Activated T-cell treated with anti-CD3 and anti-CD28 coated beads, Interleukin-2, amount 50 U/mL, for 1 hour (primary cell): ENCODE measurements at places on chromosomes 12 and 14.

- no peak for DNase-seq
These were observed 9.7 kb upstream of the TBPL2 start for GRCh38 chr14:55450124-55450523.

GRCh38 chr12:122099280-122099749, 20.8 kb downstream of the MLXIP start:
- no peak for DNase-seq

- no peak for DNase-seq
These were observed 256.3 kb upstream of the SFSWAP start for GRCh38 chr12:131454418-131455217.

- DNase-seq, result no peak
These were observed 28.0 kb downstream of the ERH start for GRCh38 chr14:69370061-69370460.

DNA sequence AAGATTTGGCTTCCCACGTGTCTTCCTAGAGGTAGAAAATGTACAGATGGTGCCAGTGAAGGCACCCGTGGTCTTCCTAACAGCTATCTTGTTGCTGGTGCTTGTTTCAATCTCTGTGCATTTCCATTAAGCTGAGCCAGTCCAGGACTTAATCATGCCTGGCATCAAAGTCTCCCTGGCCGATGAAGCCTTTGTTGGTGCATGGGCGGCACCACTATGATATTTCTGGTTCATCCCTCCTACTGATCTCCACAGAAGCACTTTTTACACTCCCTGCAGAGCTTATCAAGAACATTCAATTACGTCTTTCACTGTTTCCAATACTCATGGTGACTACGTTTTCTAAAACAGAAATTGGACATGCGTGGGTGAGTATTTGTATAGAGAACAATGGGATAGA, 128.4 kb downstream of the TTC8 start:
- no peak for DNase-seq

DNA sequence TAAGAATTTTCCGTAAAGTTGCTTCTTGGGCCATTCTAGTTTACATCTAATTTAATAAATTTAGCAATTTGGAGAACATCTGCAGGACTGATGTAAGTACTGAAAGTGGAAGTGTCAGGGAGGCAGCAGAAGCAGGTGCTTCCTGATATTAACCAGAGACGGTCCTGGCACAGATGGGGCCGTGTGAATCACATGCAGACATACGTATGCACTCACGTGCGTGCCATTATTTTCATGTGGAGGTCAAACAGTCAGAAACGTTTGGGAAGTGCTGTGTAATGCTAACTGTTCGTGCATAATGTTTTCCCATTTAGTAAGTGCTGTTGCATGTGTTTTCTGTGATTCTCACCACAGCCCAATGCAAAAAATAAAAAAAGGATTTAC, 87.8 kb upstream of the DYNC1H1 start:
- peak; percentile 60 for DNase-seq

DNA sequence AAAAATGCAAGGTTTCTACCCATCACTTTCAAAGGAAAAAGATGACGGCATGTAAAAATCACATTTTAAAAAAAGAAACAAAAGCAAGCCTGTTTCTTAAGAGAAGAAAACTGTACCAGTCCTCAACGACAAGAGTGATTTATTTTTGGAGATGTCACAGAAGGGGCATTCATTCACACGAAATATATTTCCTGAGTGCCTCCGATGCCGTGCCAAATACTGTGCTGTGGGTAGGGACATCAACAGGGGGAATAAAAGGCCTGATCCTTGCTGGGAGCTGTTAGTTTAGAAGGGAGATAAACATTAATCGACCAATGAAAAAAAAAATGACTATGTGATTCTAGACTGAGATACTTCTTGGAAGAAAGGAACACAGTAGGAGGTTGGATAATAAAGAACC, 297.5 kb upstream of the SOX5 start:
- DNase-seq, result no peak

GRCh38 chr12:5514545-5514944, 82.6 kb downstream of the NTF3 start:
- no peak for DNase-seq

GRCh38 chr12:54201001-54201794, 12.4 kb upstream of the SMUG1 start:
- peak; percentile 72 for DNase-seq

- no peak for DNase-seq
These were observed 2.4 kb upstream of the RARG start for GRCh38 chr12:53234271-53234914.

DNA sequence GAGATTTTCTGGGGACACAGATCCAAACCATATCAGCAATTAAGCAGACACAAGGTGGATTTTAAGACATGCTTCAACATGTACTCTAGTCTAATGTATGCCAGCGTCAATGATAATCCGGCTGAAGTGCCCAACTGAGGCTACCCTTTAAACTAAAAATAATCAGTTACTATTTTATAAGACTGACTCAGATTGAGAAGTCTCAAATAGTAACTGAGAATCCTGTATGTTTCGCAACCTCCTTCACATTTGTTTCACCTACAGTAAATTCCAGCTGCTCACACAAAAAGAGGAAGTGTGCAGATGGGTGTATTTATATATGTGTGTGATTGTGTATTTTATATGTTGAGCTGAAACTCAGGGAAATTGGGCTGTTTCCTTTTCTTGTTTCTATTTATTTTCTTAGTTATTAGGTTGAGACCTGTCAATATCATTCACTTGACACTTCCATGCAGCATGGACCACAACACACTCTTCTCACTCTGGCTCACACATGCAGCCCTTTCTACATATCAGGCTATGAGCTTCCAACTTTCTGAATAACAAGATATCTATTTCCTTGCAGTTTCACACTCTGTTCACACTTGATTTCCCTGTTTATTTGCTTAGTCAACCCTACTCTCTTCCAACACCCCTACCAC, 1224.9 kb upstream of the TMEM132C start:
- no peak for DNase-seq

GRCh38 chr12:43098071-43098470, 453.9 kb downstream of the ADAMTS20 start:
- DNase-seq, result no peak

DNA sequence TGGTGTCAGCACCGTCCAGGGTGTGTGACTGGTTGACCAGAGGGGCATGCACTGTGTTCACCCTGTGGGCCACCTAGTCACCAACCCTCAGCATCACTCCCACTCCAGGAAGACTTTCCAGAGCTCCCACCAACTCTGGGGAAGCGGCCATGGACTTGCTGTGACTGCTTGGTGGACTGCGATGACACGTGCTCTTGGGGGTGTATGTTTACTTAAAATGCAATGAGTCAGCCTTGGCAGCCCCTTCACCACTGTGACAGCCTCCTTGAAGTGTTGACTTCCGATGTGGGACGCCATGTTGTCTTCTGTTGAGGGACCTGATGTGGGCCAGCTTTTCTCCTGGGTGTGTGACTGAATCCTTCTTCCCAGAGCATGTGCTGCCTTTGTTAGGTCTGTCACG, 151.1 kb upstream of the RTL1 start:
- no peak for DNase-seq

DNA sequence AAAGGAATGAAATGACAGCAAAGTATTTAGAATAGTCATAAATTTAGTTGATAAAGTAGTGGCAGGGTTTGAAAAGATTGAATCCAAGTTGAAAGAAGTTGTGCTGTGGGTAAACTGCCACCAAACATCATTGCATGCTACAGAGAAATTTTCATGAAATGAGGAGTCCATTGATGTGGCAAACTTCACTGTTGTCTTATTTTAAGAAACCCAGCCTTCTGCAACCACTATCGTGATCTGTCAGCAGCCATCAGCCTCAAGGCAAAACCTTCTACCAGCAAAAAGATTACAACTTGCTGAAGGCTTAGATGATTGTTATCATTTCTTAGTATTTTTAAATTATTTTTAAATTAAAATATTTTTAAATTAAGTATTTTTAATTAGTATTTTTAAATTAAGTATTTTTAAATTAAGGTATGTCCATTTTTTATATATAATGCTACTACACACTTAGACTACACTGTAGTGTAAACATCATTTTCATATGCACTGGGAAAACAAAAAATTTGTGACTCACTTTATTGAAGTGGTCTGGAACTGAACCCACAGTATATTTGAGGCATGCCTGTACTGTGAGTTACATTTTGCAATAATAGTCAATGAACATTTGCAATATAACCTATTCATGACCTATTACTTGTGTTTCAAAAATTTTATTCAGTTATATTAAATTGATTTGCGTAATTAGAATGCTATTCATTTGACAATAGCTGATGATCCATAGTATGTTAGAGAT, 67.2 kb upstream of the SYT1 start:
- DNase-seq, result no peak

DNA sequence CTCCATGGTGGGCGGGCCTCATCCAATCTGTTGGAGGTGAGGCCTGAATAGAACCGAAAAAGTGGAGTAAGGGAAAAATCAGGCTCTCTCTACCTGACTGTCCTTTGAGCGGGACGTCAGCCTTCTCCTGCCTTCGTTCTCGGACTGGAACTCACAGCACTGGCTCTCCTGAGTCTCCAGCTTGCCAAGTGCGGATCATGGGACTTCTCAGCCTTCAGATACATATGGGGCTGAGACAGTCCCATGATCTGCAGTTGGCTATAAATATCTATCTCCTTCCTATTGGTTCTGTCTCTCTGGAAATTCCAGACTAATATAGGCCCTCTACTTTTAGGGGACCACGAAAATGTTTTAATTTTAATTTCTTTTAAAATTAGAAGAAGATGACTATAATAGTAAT, 29.7 kb upstream of the PLEK2 start:
- DNase-seq, result no peak

DNA sequence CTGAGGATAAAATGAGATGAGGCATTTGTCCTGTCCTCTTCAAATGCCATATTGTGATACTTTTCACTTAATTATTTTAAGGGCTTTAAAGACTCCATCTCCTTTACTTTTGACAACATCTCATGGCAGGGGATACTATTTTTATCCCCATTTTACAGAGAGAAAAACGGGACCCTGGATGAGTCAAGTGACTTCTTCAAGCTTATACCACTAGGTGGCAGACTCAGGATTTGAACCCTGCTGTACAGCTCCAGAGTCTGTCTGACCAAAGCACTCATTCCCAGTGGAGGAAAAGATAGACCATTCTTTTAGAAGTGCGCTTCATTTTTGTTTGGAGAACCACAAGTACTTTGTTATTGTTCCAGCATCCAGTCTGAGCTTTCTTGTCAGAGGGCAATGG, 1.7 kb upstream of the SMOC1 start:
- DNase-seq, result no peak

DNA sequence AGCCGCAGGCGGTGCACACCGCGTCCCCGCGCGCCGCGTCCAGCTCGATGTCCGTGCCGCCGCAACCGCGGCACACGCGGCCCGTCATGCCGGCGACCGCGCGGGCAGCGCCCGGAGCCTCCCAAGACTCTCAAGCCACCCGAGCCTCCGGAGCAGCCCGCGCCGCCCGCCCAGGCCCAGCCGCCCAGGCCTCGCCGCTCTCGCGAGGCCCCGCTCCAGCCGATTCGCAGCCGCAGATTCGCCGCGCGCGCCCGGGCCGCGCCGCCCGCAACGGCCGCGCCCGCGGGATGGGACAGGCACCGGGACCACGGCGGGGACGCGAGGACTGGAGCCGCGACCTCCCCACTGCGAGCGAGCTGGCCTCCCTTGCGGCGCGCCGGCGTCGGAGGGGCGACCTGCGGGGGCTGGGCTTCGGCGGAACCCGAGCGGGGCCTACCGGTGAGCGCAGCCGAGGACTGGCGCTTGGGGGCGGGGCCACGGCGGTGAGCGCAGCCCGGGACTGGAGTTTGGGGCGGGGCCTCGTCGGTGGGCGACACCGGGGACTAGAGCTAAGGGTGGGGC, at the start of gene BRF1:
BRF1 (minus strand) TSS at position 460 of the 561 bp plus-strand sequence; CDS start at position 88, 372 bp downstream.
- peak; percentile 98 for DNase-seq

- no peak for DNase-seq
These were observed 8.8 kb downstream of the PPM1A start for GRCh38 chr14:60257865-60258264.

DNA sequence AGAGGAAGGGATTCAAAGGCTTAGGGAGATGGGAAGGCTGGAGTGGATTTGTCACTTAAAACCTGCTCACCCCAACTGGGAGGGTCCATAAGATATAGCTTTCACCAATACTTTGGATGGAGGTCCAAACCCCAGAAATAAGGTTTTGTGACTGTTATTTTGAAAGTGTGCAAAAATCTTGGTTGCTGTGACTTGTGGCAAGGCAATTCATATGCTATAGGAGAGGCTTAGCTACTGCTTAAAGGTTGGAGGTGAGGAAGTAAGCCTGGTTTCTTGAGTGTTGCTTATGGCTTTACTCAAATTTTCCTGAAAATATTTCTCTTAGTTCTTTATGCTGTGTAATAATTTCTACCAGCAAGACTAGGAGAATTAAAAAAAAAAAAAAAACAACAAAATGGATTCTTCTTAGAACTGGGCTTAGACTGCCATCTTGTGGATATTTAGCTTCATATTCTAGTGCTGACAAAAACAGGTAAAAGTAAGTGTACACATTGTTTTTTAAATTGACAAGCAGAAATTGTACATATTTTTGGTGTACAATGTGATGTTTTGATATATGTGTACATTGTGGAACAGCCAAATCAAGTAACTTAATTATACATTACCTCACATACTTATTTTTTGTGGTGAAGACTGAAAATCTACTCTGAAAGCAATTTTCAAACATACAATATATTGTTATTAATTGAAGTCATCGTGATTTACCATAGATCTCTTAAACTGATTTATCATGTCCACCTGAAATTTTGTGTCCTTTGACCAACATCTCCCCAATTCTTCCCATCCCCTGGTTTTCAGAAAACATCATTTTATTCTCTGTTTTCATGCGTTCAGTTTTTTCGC, 23.0 kb downstream of the PDE6H start:
- no peak for DNase-seq

DNA sequence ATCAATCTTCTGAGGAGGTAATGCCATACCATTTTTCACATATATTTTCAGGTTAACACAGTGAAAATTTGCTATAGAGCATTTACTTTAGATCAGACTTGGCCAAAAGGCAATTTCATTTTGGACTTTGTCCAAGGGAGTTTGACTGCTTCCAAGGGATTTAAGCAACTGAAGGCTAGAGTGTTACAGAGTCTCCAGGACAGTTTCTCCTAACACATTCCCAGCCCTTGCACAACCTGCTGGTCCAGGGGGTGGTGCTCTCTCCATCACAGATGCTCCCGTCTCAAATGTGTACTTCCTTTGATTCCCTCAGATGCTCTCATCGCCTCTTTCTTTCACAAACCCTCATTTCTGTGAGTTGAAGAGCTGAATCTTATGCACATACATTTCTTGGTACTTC, 143.1 kb downstream of the TPH2 start:
- no peak for DNase-seq

DNA sequence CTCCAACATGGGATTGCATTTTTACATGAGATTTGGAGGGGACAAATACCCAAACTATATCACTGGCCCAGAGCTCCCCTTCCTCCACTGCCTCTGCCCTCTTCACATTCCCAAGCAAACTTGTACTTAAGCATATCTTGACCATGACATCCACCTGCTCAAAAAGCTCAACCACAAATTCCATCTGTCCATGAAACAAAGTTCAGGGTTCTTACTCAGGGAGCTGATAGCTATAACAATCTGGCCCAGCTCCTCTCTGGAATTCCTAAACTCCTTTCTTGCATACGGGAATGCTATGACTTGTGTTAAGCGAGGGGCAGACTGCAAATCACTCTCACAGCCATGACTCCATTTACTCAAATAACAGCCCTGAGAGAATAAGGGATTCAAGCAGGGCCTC, 152.1 kb downstream of the GALC start:
- no peak for DNase-seq
